D721Med (cell line): ENCODE measurements at places on chromosomes 2 and 18.

GRCh38 chr2:167784084-167784425 lies 463.3 kb downstream of the STK39 start:
- DNase-seq = no peak

DNA sequence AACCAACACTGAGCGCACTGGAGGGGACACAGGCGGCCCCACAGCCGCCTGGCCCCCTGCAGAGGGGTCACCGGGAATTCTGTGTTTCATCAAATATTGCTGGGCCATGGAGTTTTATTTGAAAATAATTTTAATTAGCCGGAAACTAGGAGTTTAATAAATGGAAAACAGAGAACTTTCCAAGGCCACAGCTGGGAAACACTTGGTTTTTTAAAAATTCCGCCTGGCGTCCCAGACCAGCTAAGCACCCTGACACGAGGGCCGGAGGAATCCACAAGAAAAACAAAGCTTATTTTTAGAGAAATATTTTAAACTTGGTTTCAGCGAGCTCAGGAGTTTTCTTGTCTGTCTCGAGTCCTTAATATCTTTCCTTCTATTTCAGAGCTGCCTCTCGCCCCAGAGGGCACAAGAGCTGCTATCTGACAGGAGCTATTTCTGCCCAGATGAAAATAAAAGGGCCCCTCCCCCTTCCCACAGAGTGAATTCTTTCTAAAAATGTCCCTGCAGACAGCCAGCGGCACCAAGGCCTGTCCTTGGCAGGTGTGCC lies 8.2 kb downstream of the ZFP36L2 start:
- DNase-seq = no peak

DNA sequence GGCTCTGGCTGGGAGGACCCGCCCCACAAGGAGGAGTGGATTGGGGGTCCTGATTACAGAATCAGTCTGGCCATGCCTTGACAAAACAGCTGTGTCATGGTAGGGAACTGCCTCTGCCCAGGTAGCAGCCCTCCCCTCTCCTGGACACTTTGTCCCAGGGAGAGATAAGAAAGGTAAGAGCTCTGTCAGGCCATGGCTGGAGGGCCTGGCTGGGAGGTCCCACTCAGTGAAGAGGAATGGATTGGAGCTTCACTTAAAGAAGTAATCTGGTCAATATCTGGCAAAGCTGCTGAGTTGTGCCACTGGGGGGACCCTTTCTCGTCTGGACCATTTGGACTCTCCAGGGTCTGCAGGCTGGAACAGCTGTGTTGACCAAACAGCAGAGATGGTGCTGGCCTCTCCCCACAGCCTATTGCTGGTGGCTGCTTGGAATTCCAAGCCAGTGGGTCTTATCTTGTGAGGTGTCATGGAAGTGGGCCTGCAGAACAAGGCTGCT lies 75.4 kb downstream of the EPC2 start:
- DNase-seq = no peak

- DNase-seq = no peak
These were observed 5.6 kb upstream of the PPP4R1 start for GRCh38 chr18:9619990-9620389.

DNA sequence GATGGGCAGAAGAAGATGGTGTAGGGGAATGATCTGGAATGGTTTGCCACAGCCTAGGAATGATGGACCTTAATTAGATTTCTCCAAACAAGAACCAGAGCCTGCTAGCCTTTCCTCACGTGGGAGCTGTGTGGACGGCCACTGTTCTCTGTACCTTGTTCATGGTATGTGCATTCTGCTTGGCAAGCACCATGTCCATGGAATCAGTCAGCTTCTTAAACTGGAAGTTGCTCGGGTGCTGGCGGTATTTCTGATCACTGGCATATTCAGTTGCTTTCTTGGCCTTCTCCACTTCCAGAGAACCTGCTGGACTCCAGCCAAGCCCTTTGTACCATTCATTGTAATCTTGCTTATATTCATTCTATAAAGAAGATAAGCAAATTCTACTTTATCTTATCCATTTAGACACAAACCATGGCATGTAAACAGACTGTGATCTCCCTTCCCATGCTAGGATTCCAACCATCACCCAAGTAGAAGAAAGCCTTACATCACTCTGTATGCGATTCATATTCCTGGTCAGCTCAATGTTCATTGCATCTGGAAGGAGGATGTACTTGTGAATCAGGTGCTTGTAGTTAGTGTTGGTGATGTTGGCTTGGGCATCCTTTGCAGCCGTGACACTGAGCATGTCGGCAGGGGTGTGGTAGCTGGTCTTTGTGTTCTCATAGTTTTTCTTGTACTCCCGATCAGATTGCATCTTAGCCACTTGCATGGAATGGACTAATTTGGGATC lies 78.4 kb downstream of the NEB start:
- DNase-seq = no peak

- peak; percentile 50 for DNase-seq
These were observed at the start of gene APCDD1 for GRCh38 chr18:10453806-10454680. Gene APCDD1 (plus strand): TSS chr18:10454635. CDS start chr18:10454982, 347 bp downstream.

GRCh38 chr2:237720957-237721356 lies 77.6 kb upstream of the RBM44 start:
- DNase-seq = no peak

GRCh38 chr2:119117891-119118882 lies 40.4 kb downstream of the C1QL2 start:
- DNase-seq = no peak
